ENCODE measurements at places on chromosomes 12 and 14.

DNA sequence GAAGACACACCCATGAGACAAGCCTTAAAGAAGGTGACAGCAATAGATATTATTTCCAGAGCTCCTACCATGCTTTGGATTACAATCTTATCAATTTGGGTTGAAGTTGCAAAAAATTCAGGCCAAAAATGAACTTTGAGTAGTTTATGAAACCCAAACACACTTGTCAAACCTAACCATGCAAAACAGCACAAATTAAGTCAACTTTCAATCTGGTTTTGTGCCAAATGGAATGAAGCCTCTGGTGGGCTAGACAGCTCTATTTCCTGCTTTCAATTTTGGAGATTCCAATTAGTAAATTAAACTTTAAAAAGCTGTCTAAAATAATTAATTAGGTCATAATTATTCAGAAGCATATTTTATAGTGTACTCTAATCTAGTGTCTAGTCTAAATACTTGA is 203.4 kb downstream of the SYT1 start:
- no peak for DNase-seq

DNA sequence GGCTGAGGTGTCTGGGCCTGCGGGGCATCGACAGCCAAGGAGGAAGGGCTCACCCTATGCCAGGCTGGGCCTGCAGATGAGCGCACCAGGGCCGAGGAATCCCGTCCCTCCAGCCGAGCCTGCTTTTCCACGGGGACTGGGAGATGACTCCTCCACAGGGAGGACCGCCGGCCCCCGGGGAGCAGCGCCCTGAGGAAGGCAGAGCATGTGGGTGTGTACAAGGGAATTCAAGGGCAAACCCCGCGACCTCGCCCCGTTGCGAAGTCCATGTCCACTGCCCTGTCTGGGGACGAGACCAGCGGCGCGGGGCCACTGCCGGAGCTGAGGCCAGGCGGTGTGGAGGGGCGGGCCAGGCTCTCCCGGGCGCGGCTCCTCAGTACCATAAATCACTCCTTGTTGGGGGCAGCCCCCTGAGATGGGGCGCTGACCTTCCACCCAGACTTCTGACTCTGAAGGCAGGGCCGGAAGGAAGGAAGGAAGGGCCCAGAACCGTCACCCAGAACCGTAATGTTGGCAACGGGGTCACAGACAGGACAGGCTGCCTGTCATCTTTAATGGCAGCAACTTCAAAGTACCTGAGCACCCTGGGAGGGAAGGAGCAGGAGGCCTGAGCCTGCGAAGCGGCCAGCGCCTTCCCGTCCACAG is 52.5 kb downstream of the RNF34 start:
- DNase-seq: no peak

DNA sequence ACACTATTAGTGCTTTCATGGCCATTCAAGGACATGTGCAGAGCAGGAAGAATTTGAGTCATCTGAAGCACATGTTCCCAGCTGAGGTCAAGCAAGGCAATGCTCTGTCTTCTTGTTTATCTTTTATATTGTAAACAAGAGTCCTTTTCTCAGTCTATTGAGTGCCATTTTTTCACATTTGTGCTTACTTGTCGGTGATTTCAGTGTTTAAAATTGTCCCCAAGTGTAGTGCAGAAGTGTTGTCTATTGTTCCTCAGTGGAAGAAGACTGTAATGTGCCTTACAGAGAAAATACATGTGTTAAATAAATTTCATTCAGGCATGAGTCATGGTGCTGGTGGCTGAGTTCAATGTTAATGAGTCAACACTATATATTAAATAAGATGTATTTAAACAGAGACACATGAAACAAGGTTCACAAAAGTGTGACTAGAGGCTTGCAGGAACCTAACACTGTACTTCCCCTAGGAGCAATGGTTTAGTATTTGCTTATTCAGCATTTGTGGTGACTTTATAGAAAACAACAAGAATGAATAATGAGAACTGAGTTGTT is 391.1 kb downstream of the LRIG3 start:
- DNase-seq: no peak

GRCh38 chr12:53378222-53378621 is 1.8 kb upstream of the SP1 start:
- no peak for DNase-seq

DNA sequence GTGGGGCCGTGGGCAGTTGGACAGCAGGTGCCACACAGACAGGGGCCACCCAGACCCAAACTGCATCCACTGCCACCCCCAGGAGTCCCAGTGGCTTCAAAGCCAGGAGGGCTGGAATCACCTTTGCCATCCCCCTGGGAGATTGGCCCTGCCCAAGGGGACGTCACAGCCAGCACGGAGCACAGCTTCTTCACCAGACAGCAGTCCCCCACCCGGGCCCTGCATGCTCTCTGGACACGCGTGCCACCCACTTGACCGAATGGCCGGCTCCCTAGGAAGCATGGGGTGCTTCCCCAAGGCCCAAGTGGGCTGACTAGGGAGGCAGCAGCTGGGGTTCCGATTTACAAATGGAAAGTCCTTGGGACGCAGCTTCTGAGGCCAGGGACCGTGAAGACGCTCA is 17.3 kb downstream of the DHX37 start:
- DNase-seq: no peak

DNA sequence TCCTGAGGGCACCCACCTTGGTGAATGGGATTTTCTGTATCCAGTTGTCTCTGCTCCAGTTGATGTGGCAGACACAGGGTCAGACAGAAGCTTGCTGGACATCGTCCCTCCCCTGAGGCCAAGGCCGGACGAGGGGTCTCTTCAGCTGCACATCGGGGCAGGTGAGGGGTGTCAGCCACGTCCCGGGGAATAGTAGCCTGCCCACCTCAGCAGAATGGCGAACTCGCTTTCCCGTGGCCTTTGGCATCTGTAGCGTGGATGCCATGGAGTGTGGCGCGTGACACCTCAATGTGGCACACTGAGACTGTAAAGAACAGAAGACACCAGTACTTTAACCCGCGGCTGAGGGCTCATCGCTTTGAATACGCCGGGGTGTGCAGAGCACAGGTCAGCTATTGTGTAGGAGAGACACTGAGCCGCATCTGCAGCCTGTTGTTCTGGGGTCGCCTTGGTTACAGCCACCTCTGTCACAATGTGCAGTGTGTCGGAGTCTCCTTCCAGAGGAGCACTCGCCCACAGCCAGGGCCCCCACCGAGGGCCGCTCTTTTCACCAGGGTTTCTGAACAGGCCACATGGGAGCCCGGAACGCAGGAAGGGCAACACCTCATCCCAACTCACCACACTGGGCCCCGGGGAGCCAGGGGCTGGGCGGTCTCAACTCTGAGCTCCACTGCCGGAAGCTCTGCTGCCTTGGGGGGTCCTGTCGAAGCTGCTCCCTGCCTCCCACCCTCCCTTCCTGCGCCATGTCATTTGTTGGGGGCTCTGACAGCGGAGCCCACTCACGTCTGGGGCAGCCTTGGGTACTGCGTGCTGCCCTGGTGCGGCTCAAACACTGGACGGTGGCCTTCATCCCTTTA is 77.0 kb downstream of the ADGRD1 start:
- no peak for DNase-seq

DNA sequence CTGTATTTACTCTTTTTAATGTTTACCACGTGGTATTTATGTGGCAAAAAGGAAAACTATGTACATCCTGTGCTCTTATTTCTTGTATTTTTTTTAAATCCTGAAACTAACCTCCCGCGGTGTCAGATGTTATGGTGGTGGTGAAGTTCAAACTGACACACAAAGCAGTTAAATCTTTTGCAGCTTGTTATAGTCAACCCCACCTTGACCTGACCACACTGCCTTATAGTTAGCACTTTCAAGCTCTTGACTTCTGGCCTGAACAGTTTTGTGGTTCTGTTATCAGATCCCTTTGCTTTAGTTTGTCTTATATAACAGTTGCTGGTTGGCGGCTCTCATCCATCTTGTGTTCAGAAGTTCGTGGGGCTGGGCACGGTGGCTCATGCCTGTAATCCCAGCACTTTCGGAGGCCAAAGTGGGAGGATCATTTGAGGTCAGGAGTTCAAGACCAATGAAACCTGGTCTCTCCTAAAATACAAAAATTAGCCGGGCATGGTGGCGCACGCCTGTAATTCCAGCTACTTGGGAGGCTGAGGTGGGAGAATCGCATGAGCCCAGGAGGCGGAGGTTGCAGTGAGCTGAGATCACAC is 2.1 kb downstream of the UNG start:
- peak; percentile 35 for DNase-seq

DNA sequence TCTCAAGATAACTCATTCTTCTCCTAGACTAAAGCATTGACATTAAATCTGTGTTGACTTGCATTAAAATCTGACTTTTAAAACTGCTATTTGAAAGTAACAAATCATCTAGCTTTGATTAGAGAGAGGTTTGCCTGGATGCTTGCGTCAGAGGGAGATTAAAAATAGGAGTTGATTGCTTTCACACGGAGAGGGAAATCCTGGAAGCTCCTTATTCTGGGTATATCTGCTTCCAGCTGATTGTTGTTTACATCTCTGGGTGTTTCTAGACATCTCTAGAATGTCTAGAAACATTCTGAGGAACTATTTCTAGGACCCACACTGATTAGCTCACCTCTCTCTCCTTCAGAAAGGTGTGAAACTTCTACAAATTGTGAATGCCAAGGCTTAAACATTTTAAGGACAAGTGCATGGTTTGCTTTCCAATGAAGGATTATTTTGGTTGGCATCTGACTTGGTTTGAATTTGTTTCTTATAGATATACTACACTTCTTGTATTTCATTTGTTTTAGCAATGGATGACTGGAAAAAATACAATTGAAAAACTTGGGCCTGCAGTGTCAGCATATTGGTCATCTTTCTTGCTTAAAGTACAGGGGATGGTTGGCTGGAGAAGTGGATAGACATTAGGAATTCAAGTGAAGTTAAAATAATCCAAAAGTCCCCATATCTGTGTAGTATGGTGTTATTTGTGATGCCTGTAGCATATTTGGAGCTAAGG is 2.1 kb downstream of the DIP2B start:
- no peak for DNase-seq

DNA sequence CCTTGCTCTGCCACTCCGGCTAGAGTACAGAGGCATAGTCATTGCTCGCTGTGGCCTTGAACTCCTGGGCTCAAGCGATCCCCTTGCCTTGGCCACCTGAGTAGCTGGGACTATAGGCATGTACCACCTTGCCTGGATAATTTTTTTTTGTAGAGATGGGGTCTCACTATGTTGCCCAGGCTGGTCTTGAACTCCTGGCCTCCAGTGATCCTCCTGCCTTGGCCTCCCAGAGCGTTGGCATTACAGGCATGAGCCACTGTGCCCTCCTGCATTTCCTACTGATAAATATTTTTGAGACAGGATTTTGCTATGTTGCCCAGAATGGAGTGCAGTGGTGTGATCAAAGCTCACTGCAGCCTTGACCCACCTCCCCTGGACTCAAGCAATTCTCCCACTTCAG is 9.4 kb downstream of the EMG1 start:
- DNase-seq: no peak

Data from CD4-positive, alpha-beta T cell treated with Interleukin-4 for 1 hour (primary cell).